WTC11 (cell line): ENCODE measurements at places on chromosomes 2 and 18.

DNA sequence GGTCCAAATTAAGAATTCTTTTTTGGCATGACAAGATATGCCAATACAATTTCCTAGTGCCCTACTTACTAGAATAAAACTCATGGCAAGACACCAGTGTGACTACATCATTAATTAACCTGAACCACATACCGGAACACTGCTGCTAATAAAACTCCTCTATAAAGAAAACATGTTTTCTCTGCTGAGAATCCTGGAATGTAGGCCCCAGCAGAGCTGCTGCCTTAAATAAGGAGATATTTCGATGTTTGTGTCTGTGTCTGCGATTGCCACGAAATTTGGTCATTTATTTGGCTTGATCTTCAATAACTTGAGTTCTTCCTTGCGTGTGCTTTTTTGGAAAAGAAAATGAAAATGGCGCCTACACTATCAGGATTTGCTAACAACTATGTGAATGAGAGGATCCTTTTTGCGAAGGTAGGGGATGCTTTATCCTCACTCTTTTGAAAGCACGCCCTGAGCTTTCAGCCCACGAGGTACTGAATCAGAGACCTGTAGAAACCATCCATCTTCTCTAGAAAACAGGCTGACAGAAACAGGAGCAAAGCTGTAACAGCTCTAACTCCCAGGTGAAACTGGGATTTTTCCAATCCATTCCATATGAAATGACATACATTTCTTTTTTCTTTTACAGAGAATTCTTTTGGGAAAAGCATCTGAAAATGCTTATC, 27.0 kb downstream of the KLF7 start:
- no peak overlapping the region for H3K4me3 ChIP-seq
- peak overlapping the region; percentile 79 for H3K27ac ChIP-seq
- H3K36me3 ChIP-seq, result peaks cover 2% of the 10 kb centered on the region; the same call in 1 of the 2 replicates
- no peak for DNase-seq

DNA sequence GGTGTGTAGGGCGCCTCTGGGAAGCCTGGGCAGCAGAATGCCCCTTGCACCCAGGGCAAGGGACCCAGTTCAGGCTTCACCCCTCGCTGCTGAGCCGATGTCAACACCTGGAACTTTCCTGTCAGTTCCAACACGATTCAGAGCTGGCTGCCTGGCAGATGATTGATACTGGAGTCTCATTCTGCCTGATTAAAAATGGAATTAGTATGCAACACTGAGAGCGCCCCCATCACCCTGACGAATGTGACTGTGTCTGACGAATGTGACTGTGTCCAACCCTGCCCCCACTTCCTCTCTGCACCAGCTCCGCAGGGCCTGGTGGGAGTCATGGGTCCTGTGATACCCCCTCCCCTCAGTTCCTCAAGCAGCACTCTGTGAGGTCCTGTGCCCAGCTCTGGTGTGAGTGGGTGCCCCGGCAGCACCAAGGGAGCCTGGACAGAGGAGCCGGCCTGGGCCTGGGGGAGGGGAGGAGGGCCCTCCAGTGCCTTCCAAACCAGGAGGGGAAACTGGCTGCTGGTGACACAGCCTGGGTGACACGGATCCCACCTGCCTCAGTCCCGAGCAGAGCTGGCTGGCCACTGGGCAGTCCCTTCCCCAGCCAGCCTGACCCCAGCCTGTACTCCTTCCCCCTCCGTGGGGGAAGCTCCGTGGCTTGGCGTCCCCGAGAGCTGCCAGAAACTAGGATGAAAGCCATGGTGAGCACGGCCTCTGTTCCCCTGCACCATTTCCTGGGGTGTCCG, 41.4 kb upstream of the ALPP start:
- peak; percentile 6 for DNase-seq
- H3K27me3 ChIP-seq, result no peaks in the 10 kb centered on the region
- peaks cover 3% of the 10 kb centered on the region for H3K4me1 ChIP-seq
- no peaks in the 10 kb centered on the region for H3K36me3 ChIP-seq
- H3K27ac ChIP-seq, result no peak overlapping the region

- no peaks in the 10 kb centered on the region for H3K36me3 ChIP-seq
- no peaks in the 10 kb centered on the region; the same call in 1 of the 2 replicates for H3K27me3 ChIP-seq
- H3K4me3 ChIP-seq, result no peak overlapping the region
- peaks cover 13% of the 10 kb centered on the region for H3K4me1 ChIP-seq
- H3K27ac ChIP-seq, result no peak overlapping the region
Observed at GRCh38 chr2:181440919-181441318, 16.3 kb upstream of the ITGA4 start.

- DNase-seq, result no peak
- H3K36me3 ChIP-seq, result no peaks in the 10 kb centered on the region
- no peak overlapping the region for H3K4me3 ChIP-seq
- peaks cover 17% of the 10 kb centered on the region for H3K4me1 ChIP-seq
- no peaks in the 10 kb centered on the region for H3K27me3 ChIP-seq
Observed at GRCh38 chr2:170525566-170525900, 189.6 kb upstream of the SP5 start.

DNA sequence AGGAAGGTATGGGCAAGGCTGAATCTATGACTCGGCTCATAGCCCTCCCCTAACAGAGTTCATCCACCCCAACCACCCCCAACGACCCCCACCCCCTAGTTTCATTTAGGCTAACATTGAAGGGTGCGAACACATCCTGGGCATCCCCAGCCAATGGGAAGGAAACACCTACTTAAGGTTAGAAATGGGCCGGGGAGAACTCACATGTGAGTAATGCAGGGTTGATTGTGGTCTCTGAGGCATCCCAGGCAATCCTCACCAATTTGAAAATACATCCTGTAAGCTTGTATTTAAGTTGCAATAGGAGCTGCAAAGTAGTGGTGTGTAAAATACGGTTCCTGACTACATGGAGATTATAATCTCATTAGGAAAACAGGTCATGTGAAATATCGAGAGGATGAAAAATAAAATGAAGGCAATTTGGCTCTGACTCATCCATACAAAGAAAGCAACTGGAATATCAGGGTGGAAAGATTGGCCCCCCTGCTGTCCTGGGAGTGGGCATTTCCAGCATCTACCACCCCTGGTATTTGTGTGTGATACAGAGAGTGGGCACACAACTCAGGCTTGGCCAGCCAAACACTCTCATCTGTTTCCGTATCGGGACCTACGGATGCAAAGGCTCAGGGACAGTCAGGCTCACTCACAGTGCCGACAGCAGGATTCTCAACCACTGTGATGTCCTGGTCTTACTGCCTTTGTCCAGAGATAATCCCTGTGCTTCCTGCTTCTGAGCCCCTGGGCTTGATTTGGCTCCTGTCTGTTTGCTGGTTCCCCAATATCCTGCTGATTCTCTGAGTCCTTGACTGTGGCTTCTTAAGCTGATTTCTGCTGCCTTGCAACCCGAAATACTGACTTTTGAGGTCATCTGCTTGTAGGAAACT, 90.0 kb upstream of the NCKAP5 start:
- H3K4me1 ChIP-seq, result peaks cover 15% of the 10 kb centered on the region
- no peaks in the 10 kb centered on the region for H3K36me3 ChIP-seq
- H3K27me3 ChIP-seq, result no peaks in the 10 kb centered on the region
- no peak for DNase-seq
- H3K27ac ChIP-seq, result no peak overlapping the region
- no peak overlapping the region for H3K4me3 ChIP-seq

GRCh38 chr2:48461721-48462120, 68.2 kb upstream of the STON1 start:
- no peaks in the 10 kb centered on the region for H3K27me3 ChIP-seq
- no peaks in the 10 kb centered on the region for H3K4me1 ChIP-seq
- no peak for DNase-seq
- no peak overlapping the region for H3K4me3 ChIP-seq
- H3K36me3 ChIP-seq, result peaks cover 54% of the 10 kb centered on the region

DNA sequence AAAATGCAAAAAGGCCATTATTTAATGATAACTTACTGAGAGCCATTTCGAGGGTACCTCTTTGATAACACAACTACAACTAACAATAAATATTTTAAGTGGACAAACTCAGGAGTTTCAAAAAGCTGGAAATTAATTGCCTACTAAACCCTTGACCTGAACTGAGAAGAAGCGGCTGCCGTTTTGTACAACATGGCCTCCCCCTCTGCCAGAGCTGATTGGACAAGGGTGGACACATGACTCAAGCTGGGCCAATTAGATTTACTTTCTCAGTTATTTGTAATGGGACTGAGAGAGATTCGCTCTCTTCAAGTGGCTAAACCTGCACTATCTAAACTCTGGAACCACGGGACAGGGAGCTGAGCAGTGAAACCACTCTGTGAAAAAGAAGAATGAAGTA, 135.9 kb upstream of the SERPINE2 start:
- no peak overlapping the region for H3K4me3 ChIP-seq
- no peaks in the 10 kb centered on the region for H3K4me1 ChIP-seq
- H3K27me3 ChIP-seq, result no peaks in the 10 kb centered on the region

DNA sequence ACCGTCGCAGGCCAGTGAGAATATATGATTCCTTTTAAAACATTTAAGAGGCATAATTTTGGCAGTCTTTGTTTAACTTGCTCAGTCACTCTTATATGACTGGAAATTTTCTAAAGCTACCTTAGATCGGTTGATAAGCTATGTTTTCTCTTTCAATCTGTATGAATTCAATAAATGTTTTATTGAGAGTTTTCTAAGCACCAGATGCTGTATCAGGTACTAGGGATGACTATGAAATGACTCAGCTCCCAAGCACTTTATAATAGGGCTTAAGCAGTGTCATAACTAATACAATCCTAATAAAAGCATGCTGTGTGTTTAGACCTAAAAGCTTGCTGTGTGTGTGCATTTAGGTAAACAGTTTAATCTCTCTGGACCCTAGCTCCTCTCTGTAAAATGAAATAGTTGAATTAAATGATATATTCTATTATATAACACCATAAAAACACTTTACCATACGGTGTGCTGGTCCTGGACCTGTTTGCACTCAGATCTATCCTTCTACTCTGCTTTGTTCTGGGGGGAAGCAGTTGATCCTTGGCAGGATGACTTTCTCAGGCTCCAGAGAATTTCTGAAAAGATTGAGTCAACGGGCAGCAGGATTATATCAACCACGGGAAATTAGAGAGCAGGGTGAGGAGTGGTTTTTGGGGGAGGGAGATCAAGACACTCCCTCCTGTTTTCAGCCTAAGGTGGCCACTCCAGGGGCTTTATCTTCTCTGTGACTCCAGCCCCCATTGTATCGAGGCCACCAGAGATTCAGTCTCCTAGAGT, 26.1 kb upstream of the SLC38A11 start:
- H3K4me1 ChIP-seq, result no peaks in the 10 kb centered on the region
- no peak overlapping the region for H3K27ac ChIP-seq
- no peak overlapping the region for H3K4me3 ChIP-seq
- no peaks in the 10 kb centered on the region for H3K27me3 ChIP-seq
- DNase-seq, result no peak
